Left lobe of liver (tissue), 2 donors: ENCODE measurements at places on chromosomes 13 and 19. TPM values are rescaled to one million over a fixed set of nuclear protein-coding genes. Genes with fewer than 3 reads are reported as not detected.

GRCh38 chr19:47227352-47228167 lies 3.4 kb downstream of the BBC3 start:
- DNase-seq, result peak; percentile 78

DNA sequence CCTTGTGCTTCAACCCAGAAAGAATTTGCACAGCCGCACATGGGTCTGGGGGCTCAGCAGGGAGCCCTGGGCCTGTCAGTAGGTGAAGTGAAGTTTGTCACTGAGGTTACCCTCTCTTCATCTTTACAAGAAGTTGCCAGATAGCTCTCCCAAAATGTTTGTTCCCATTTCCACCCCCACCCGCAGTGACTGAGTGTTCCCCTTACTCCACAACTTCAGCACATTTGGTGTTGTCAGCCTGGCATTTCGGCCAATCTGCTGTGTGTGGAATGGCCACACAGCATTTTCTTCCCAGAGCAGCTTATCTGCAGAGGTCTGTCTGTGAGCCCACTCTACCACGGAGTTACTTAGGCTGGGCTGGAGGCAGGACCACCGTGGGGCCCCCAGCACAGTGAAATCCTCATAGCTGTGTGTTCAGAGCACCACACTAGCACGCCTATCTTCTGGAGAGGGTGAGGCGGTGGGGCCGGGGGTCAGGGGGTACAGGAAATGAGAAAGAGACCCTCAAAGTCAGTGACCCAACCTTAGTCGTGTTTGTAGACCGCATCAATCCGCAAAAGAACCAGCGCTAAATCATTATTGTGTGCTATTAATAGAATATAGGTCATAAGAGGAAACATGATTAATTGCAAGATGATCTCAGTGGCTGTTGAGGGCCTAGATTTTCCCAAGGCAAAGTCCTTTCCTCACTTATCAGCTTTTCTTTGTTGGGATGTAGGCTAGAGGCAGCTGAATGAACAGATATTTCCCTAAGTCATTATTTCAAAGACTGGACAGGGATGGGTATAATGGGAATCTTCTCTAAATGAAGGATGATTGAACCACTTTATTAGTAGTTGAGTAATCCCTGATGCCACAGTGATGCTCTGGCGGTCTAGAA lies 116.0 kb downstream of the SIPA1L3 start:
- DNase-seq, result no peak

GRCh38 chr19:34925278-34925855 lies 1.3 kb upstream of the ZNF30 start:
- no peak for DNase-seq

Gene CRX
- total RNA-seq, result not detected

GRCh38 chr19:12912571-12912970 lies 6.5 kb downstream of the SYCE2 start:
- no peak for DNase-seq

Gene MATK
- 0.48 TPM for total RNA-seq

Gene CYP2A7
- total RNA-seq, result 485 TPM

DNA sequence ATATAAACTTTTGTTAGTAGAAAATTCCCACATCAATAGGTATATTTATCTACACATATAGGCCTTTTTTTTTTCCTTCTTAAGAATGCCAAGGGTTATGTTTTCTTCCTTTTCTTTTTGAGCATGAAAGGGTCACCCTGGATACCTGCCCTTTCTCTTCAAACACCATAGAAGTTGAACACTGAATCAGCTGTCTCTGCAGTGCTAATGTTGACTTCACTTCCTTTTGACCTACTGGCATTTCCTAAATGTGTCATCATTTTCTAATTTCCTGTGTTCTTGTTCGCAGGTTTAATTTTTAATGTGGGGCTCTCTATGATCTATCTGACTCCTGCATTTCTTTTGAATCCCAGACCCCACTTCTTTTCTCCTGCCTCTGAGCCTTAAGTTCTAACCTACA lies 532.0 kb downstream of the GPC6 start:
- no peak for DNase-seq

Gene EBI3
- total RNA-seq, result 1.3 TPM

Gene SIGLEC6
- total RNA-seq, result 0.20 TPM

- no peak for DNase-seq
These were observed 273.6 kb downstream of the DCT start for GRCh38 chr13:94205896-94206295.

Gene LRG1
- total RNA-seq, result 328 TPM

- DNase-seq, result no peak
These were observed 17.2 kb downstream of the BLOC1S3 start for GRCh38 chr19:45195764-45196163.

- DNase-seq, result no peak
These were observed 2.8 kb upstream of the HNRNPM start for GRCh38 chr19:8441725-8442544.

DNA sequence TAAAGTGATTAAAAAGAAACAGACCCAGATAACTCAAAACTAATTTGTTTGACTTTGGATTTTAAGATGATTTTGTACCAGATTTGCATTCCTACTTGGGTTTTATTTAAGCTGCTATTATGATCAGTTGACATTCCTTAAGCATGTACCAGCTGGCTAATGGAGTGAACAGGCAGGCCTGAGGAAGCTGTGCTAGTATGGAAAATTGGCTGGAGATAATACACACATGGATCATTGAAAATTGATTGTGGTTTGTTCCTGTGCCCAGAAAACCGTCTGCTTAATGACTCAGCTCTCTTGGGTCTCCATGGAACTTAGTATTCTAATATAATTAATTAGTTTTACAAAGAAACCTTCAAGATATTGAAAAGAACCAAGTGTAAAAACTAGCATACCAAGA lies 22.6 kb downstream of the POLR1D start:
- no peak for DNase-seq

Gene ZNF490
- total RNA-seq, result 3.9 TPM

Gene ZNF135
- 0.45 TPM for total RNA-seq

GRCh38 chr13:29396446-29396845 lies 199.0 kb downstream of the SLC7A1 start:
- no peak for DNase-seq

DNA sequence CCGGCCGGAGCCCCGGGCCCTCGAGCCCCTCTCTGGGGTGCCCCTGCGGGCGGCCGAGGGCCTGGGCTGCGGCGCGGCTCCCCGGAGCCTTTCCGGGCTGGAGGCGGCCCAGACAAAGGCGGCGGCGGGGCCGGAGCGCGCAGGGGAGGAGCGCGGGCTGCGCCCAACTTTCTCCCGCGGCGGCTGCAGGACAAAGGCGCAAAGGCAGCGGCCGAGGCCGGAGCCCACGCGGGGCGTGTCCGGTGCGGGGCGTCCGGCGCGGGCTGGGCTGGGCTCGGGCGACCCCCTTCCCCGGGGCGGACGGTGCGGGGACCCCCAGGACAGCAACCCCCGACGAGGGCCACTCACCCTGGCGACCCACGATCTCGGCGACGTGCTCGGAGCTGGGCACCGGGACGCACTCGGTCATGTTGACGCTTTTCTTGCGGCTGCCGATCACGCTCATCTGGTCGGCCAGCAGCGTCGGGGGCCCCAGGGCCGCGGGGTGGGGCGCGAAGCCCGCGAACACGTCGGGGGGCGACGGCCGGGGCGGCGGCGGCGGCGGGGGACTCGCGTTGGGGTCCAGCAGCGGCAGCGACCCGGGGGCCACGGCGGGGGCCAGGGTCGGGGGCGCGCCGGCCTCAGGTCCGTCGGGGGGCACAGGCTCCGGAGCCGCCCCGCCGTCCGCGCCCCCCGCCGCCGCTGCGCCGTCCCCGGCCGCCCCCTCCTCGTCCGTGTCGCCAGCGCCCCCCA lies 843 bp downstream of the MEX3D start:
- DNase-seq, result no peak

- DNase-seq, result no peak
These were observed 97.5 kb downstream of the SLC10A2 start for GRCh38 chr13:102968572-102969228.

Gene DYRK1B
- 5.5 TPM for total RNA-seq

GRCh38 chr13:85551012-85551411 lies 248.2 kb downstream of the SLITRK6 start:
- DNase-seq, result no peak

- no peak for DNase-seq
These were observed 100.6 kb downstream of the TNFRSF19 start for GRCh38 chr13:23670793-23671192.

- DNase-seq, result no peak
These were observed 6.6 kb downstream of the C13orf46 start for GRCh38 chr13:113967206-113967720.

DNA sequence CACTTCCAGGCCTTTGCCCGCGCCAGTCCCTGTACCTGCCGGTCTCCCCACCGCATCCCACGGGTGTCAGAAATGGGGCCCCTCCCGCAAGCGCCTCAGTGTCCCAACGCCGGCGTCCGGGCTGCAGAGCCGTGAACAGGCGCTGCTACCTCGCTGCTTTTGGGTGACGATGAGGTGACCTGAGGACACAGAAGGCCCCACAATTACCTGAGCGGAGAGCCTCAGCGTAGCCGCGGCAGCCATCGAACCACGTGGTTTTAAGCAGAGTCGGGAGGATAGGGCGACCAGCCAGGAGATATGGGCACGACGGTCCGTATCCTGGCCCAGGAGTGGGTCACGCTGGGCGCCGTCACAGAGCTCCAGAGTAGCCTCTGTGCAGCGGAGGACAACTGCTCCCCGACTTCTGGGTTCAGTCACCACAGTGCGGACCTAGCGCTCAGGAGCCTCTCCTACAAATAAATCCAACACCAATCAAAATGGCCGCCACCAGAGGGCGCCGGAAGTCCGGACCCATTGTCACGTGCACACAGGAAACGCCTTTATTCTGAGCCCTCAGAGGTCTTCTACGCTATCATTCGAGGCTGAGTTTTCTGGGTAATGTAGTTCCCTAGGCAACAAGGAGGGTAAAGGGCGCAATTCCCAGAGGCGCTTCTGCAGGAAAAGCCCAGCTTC lies at the start of gene ZNF814:
ZNF814 (minus strand) TSS at position 478 of the 672 bp plus-strand sequence; CDS start at position 243, 235 bp downstream.
- DNase-seq, result peak; percentile 88

DNA sequence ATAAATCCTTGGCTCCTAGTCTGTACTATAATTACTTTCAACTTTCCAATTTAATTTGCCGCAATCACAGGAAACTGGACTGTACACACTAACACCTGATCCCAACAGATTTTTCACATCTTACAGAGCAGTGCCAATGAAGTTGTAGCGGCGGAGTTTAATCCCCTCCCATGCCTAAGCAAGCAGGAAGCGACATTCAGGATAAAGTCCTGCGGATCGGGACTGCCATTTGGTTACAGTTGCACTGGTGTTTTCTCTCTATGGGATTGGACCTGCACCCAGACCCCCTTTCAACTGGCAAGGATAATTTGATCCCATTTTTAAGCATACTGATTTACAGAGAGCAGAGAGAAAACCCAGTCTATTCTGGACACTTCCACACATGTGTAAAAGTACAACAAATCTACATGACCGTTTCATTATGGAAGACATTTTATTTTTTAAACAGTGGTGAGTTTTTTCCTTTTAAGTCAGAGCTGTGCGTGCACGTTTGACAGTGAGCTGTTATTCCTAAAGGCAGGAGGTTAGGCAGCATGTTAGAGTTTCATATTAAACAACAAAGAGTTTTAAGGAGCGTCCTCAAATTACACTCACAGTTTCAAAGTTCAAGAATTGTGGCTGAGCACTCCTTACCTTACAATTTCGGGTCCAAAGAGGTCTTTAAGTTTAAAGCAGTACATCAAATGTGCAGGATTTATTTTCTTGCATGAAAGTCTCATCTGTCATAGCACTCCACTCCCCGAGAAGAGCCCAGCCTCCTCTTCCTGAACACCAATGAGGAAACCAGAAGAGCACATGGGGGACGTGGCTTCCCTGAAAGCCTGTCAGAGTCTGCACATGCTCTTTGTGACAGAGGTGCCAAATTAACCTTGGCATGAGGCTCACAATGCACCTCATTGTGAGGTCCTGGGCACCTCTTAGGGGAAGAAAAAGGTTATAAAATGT lies 141.6 kb upstream of the RFC3 start:
- DNase-seq, result peak; percentile 78

DNA sequence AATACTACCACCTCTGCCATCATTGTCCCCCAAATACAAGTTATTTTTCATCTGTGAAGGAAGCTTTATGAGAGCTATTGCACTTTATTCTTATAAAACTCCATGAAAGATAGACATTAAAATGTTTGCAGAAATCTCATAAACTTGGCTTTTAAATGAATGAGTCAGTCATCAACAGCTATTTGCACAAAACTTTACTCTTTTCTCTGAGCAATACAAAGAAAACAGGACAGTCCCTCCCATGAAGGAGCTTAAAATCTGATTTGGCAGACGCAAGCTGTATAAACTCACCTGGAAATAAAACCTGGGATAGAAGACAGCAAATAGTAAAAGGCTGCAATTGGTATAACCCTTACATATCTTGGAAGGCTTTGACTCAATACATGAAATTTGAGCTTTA lies 16.6 kb upstream of the RCBTB1 start:
- DNase-seq, result no peak

DNA sequence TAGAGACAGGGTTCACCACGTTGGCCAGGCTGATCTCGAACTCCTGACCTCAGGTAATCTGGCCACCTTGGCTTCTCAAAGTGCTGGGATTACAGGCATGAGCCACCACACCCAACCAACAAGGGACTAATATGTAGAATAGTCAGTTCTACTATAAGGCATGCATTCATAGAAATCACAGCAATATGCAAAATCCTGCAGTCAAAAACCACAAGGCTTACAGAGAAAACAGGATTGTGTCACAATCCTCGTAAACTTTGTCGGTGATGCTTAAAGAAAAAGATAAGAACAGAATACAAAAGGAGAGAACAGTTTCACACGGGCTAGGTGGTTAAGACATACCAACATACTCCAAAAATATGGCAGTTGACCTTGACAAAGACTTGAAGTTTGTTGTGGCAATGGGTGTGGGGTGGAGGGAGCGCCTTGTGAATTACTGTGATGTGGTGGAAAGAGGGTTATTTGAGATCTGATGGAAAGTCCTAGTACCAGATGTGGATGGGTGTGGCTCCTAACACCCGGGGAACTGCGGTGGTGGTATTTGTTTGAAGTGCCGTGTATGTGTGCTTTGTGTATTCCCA lies 12.4 kb downstream of the NOSIP start:
- DNase-seq, result no peak

- no peak for DNase-seq
These were observed 61.4 kb downstream of the SLC10A2 start for GRCh38 chr13:103004661-103005345.

DNA sequence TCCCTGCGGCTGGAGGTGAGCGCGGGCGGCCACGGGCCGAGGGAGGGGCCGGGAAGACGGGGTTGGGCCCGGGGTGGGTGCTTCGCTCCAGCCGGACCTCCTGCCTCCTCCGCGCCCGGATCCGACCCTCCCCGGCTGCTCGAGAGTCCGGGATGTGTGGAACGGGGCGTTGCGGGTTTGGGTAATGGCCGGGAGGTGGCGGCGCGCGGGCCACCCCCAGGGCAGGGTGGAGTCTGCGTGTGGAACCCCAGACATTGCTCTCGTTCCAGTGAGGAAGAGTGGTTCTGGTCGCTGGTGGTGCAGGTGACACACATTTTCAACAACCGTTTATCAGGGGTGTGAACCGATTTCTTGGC lies 38.8 kb downstream of the ARHGEF7 start:
- DNase-seq, result peak; percentile 65

GRCh38 chr19:6533746-6534418 lies 3.1 kb downstream of the TNFSF9 start:
- DNase-seq, result no peak

Gene KCNN4
- 0.43 TPM for total RNA-seq

- DNase-seq, result no peak
These were observed 658 bp upstream of the ISOC2 start for GRCh38 chr19:55461974-55462626.
